ENCODE measurements at places on chromosomes 2 and 18.

GRCh38 chr18:9849407-9850283 is 36.1 kb upstream of the TXNDC2 start:
- DNase-seq = no peak

GRCh38 chr2:202831242-202832220 is 40.0 kb downstream of the ICA1L start:
- peak; percentile 38 for DNase-seq

DNA sequence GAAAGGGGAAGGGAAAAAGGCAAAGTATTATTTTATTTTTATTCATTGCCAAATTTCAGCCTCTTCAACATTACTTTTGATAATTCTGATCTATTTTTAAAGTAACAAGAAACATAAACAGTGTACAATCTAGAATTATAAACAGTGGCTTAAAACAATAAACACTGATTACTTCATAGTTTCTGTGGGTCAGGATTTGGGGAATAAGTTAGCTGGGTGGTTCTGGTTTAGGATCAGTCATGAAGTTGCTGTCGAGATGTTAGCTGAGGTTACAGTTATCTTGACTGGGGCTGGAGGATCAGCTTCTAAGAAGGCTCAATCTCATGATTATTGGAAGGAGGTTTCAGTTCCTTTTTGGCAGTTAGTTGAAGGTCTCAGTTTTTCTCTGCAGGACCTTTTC is 109.2 kb downstream of the SCN2A start:
- DNase-seq = no peak

DNA sequence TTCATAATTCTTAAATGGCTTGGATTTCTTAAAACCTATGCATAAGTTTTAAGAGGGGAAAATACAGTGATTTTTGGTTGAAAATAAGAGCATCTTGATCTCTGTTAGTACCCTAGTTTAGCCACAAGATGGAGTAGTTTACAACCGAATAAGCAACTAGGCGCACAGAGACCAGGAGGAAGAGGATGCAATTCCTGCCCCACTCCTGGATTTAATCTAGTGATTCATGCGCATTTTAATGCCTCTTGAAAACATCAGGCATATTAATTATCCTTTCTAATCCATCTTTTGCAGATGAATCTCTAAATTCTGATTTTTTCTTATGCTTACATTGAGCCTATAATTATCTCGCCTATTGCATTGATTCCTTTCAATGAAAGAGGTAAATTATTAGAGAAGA is 76.7 kb downstream of the MRPS9 start:
- DNase-seq = peak; percentile 65

DNA sequence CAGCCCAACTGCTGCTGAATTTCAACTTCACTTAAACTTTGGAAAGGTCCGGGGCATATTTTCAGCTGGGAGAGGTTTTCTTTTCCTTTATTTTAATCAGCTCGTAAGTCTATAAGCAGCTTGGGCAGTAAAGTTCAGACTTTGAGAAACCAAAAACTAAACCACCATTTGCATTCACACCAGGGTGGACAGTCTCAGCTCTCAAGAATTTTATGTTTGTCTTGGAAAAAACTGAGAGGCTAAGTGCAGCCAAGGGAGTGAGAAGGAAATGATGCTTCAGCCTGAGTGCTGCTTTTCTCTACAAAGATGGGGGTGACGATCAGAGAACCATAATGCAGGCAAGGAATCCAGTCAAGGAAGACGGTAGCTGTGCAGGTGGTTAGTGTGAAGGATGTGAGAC is 30.2 kb downstream of the MCFD2 start:
- DNase-seq = peak; percentile 83

DNA sequence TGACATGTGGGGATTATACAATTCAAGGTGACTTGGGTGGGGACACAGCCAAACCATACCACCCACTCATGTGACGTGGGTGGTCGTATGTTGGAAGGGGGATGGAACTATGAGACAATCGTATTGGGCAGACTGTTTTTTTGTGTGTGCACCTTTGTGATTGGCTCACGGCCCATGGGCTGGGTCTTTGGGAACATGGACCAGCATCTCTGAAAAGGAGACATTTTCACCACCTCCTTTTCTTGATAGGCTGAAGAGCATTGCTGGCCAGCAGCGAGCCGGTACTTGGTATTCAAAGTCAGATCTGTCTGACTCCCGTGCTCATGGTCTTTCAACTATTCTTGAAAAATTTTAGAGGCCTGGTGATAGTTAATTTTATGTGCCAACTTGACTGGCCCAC is 62.1 kb downstream of the DIPK1C start:
- no peak for DNase-seq

DNA sequence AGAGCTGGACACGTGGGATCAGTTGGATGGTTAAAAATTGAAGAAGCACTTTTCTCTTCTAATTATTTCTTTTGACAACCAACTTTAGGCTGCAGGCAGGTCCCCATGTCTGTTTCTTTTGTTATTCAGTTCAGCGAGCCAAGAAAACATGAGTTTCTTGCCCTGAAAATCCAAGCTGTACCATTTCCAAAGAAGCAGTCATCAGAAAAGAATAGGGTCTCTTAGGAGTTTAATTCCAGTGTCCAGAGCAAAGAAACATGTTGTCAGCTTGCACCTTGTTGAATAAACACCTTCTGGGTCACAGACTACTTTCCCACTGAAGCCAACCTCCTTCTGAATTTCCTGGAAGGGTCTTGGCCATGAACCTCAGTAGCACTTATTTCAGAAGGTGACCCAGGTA is 170.5 kb upstream of the COPS8 start:
- no peak for DNase-seq

DNA sequence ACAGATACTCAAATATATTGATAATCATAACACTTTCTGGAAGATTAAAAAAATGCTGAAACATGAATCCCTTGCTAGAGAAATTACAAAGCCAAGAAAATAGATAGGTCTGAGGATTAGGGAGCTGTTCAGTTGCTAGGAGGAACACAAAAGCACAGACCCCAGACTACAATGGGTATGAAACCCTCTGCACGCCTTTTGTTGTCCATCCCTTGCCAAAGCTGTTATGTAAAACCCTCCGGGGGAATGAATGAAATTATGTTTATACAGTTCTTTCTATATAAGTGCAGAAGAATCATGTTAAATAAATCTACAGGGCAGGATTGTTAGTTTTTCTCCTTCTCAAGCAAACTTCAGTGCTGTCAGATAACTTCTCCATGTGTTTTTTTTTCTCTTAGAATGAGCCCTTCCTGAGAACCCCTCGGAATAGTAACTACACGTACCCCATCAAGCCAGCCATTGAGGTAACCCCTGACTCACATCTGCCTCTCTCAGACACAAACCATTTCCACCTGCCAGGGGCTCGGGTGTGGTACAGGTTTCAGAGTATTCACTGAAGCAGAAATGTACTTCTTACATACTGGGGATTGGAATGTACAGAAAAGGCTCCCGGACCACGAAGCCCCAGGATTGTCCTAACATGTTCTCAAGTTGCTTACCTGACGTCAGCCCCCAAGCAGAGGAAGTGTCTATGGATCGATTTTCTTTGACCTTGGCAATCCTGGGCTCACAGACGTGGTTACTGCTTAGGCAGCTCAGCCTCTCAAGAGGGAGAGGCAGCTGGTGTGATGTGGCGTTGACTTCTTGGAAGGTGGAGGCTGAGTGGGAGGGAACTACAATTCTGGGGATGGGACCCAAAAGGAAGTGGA is 118.0 kb downstream of the PLB1 start:
- DNase-seq = peak; percentile 98

- DNase-seq = no peak
These were observed 22.9 kb downstream of the NFATC1 start for GRCh38 chr18:79418642-79419041.

DNA sequence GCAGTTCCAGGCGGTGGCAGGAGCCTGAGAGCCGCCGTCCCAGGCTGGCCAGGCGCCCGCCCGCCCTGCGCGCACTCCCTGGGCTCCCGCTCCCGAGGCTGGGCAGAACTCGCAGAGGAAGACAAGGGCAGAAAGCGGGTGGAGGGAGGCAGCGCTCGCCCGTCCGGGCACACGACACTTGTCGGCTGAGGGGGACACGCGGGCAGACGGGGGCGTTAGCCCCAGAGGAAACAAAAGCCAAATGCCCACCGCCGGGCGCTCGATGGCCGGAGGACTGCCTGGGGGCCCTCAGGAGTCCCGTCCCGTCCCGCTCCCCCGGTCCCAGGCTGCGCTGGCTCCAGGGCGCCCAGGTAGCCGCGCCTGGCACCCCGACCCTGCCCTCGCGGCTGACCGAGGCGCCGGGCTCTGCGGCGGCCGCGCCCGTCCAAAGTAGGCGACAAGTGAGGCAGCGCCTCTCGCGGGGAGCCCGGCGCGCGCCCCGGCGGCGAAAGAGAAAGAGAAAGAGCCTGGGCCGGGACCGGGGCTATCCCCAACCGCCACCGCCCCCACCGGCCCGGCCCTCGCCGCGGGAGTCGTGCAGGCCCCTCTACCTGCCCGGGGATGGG is 491 bp downstream of the L3MBTL4 start:
- no peak for DNase-seq

- no peak for DNase-seq
These were observed 12.1 kb downstream of the PTMA start for GRCh38 chr2:231720292-231720986.

DNA sequence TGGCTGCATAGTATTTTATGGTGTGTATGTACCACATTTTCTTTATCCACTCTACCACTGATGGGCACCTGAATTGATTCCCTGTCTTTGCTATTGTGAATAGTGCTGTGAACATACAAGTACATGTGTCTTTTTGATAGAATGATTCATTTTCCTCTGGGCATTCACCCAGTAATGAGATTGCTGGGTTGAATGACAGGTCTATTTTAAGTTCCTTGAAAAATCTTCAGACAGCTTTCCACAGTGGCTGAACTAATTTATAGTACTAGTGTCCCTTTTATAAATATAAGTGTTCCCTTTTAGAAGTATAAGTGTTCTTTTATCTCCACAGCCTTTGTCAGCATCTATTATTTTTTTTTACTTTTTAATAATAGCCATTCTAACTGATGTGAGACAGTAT is 303.9 kb upstream of the EPHA4 start:
- no peak for DNase-seq

GRCh38 chr2:173571887-173572680 is 217.4 kb downstream of the CDCA7 start:
- DNase-seq = no peak

DNA sequence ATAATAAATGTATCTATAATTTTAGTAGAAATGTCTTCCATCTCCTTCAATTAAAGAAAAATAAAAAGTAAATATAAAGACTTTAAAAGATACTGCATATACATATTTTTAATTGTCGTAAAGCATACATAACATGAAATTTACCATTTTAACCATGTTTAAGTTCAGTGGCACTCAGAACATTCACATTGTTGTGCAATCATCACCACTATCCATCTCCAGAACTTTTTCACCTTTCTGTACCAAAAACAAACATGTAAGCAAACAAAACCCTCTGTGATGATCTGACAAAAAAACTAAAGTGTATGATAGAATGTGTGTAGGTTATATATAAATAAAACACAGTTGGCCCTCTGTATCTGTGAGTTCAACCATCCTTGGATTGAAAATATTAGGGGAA is 13.4 kb upstream of the DCTN1 start:
- no peak for DNase-seq

- no peak for DNase-seq
These were observed 12.3 kb downstream of the YIPF4 start for GRCh38 chr2:32290000-32290339.

DNA sequence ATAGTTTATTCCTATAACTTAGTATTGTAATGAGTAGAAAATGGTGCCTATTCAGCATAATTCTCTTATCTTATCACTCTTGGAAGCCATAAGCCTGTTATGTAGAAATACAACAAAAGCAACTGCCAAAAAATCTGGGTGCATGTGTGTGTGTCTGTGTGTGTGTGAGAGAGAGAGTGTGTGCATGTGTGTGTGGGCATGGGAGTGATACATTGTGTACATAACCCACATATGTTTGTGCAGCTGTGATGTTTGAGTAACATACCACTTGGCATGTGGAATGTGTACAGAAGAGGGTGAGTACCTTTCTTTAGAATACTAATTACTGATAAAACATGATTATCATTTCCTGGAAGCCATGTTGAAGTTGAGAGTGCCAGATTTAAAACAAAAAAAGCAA is 642.3 kb upstream of the SYT4 start:
- DNase-seq = no peak

DNA sequence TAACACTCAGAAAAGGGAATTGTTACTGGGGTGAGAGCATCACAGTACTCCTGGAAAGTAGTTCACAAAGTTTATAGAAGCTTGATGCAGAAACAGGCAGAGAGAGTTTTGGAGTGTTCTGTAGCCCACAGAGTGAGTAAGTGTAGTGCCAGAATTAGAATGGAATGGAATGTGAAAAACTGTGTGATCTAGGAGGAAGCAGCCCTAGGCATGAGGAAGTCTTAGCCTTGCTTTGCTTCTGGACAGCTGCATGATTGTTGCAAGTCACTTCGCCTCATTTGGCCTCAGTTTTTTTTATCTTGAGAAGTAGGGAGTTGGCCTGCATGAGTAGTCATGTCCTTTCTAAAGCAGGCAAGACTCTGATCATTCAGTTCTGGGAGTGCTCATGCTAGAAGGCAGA is 10.9 kb downstream of the SERPINB12 start:
- DNase-seq = no peak
